ENCODE measurements at places on chromosomes 5 and 9.

GRCh38 chr5:16735101-16736060, 118.6 kb upstream of the RETREG1 start:
- no peak for DNase-seq

- DNase-seq, result no peak
Observed at GRCh38 chr5:53265043-53265442, 155.5 kb upstream of the MOCS2 start.

DNA sequence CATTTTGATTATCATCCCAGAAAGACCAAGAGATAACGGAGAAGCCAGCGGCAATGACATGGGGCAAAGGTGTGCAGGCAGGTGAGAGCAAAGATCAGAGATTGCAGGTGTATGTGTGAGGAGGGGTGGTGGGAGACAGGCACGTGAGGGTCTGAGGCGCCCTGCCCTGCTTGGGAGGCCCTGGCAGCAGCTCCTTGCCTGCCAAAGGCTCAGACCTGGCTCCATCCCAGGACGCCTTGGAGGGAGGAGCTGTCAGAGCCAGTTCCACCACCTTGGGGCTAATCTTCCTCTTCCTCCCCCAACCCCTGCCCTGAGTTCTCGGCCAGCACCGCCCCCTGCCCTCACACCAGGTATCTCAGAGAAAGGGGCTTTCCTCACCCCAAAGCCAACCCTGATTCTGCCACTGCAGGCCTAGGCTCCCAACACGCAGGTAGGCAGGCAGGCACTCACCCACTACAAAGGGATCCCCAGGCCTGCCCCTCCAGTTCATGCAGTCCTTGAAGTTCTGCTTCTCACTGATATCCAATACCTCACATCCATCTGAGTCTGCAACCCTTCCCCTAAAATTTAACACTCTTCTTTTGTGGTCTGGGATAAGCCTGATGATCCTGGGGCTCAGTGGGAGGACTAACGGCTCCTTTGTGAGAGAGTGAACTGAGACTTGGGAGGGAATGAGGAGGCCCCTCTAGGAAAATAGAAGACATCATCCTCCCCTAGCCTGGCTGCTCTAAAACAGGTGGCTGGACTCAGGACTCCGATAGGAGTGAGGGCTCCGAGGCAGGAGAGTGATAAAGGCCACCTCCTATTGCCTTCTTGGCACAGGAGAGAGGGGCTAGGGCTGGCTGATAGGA, 1.8 kb downstream of the AQP3 start:
- no peak for DNase-seq

DNA sequence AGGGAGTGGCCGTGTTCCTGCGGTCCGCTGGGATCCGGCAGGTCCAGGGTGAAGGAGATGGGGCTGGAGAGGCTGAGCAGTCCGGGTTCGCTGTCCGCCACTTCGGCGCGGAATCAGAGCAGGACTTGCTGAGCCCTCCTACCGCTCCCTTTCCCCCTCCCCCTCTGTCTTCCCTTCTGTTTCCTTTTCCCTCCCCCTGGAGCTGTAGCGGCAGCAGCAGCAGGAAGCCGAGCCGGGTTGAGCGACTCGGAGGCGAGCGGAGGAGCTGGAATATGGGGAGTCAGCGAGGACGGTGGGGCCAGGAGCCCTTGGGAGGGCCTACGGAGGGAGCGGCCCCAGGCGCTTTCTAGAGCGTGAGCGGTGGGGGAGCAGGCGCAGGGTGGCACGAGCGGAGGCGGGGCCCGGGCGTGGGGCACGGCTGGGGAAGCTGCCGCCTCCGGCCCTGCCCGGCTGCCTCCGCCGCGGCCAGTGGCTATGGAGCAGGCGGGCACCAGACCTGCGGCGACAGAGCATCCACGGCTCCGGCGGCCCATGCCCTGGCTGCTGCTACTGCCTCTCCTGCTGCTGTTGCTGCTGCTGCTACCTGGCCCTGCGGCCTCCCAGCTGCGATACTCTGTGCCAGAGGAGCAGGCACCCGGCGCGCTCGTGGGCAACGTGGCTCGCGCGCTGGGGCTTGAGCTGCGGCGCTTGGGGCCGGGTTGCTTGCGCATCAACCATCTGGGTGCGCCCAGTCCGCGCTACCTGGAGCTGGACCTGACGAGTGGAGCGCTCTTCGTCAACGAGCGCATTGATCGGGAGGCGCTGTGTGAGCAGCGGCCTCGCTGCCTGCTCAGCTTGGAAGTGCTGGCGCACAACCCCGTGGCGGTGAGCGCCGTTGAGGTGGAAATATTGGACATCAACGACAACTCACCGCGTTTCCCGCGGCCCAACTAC, at the start of gene PCDHAC2:
Gene PCDHAC2, plus strand, starts transcription at position 184 of the 933 bp plus-strand sequence. Its CDS starts 291 bp downstream, at position 475.
- no peak for DNase-seq

DNA sequence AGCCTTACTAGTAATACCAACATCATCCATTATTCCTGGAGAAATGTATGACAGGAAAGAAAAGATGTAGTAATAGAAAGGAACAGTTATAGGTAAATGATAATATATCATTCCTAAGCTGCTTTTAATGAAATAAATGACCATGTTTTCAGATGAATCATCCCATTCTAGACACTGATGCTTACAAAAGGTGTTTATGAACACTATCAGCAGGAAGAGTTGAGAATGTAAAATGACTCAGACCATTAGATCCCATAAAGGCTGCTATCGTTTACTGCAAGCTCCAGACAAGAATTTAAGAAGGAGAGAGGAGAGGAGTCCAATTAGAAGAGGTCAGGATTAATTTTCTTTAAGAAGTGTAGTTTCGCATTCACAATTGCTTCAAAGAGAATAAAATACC, 1033.5 kb downstream of the EFNA5 start:
- DNase-seq, result no peak

GRCh38 chr5:3593771-3594509, 1.7 kb upstream of the IRX1 start:
- DNase-seq, result no peak

DNA sequence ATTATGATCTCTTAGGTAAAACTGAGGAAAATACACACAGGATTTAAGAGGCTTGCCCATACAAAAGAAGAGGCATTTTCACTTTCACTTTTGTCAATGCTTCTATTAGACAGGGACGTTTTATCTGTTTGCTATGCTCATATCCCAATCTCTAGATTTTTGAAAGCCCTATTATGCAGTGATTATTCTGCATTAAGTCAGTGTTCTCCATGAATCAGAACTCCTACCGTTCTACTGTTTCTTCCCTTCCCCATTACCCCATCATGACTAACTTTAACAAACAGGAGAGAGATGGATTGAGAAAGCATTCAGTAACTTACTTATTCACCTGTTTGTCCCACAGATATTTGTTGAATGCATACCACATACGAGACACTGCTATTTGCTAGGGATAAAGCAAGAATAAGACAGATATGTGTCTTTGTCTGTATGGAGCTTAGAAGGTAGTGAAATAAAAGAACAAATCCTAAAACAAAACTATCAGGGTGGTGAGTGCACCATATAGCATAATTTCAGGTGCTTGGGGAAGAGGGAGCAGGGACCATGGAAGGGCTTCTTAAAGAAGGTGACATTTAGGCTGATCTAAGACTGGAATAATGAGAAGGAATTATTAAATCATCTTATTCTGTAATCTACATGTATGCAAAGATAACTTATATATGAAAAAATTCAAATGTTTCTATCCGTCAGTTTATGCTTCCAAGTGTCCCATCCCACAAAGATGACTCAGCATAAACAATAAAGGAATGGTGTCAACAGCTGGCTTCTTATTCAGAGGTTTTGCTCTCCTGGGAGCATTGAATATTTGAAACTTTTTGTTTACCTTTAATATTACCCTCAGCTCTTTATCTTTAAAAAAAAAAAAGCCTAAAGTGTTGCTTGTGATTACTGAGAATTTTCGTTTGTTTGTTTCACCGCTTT, 328.1 kb downstream of the HINT1 start:
- no peak for DNase-seq

DNA sequence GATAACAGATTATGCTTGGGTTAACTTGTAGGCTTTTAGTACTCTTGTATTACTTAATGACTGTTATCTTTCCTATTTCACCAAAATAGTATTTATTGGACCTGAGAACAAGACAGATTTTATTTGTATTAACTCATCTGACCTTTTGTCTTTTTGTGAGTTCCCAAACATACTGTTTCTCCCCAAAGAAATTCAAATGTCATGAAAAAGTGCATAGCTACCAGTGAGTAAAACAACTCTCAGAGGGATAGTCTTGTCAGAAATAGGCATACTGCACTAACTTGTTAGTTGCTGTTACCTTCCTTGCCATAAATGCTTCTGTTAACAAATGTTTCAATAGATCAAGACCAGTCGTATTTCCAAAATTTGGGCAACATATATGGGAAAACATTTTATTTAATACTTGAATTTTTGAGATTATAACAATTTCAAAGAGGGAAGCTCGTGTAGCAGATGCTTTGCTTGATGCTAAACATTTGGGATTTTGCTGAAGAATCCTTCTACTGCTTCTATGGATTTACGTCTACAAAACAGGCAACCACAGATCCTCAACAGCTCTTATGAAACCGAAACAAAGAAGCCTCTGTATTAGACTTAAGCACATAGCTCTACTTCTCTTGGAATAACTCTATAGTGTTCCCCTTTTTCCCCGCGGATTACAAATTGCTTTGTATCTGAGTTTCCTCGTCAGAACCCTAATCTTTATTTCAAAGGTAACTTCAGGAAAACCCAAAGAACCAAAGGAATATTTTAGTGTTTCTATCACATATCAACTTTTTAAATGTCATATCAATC, 248.8 kb downstream of the MCTP1 start:
- no peak for DNase-seq

GRCh38 chr5:22036061-22036460, 817.1 kb downstream of the CDH12 start:
- no peak for DNase-seq
